ENCODE measurements at places on chromosomes 16 and 17.
A peak's percentile ranks its signal among the peaks of the same experiment; 100 is the strongest.

DNA sequence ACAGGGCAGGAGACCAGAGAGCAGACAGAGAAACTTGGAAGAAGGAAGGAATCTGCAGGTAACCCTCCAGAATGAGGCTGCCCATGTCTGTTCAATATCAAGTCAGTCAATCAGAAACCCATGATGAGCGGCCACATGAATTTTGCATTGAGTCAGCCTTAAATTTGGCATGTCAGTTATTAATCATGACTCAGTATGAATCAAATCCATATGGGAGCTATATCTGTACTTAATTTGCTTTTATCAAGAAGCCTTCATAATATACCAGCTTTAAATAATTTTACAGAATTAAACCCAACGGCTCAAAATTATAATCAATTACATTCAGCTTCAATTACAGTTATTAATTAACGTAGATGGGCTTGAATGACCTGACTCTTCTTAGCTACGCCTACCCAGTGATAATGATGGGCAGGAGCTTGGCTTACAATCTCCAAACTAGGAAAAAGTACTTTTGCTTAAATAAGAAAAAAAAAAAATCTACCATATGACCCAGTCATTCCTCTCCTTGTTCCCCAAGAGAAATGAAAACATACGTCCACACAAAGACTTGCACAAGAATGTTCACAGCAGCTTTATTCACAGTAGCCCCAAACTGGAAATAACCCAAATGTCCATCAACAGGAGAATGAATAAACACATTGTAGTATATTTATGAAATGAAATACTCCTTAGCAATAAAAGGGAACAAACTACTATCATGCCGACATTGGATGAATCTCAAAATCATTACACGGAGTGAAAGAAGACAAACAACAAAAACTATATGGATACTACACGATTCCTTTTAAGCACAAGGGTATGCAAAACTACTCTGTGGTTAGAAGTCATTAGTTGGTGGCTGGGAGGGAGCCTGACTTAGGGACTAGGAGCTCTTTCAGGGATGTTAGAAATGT lies 48.6 kb downstream of the SLC39A11 start:
- no peak for DNase-seq

DNA sequence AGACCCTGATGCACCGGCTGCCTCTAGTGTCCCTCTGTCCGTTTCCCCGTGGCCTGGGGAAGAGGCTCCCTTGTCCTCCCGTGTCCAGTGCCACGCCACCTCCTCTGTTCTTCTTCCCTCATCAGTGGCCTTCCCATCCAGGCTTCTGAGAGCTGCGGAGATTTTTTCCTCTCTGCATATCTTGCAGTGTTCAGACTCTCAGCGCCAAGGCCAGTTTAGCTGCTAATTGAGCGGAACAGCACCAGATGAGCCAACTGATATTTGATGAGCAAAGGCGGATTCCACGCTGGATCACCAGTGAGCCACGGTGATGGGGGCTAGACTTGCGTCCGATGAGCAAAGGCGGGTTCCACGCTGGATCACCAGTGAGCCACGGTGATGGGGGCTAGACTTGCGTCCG lies 257.6 kb downstream of the FOXL1 start:
- DNase-seq, result no peak

GRCh38 chr17:82105417-82105881 lies 7.4 kb upstream of the FASN start:
- DNase-seq, result no peak

GRCh38 chr17:72373910-72374741 lies 253.3 kb downstream of the SOX9 start:
- DNase-seq, result no peak

GRCh38 chr17:15012351-15012980 lies 252.7 kb downstream of the PMP22 start:
- DNase-seq, result no peak

DNA sequence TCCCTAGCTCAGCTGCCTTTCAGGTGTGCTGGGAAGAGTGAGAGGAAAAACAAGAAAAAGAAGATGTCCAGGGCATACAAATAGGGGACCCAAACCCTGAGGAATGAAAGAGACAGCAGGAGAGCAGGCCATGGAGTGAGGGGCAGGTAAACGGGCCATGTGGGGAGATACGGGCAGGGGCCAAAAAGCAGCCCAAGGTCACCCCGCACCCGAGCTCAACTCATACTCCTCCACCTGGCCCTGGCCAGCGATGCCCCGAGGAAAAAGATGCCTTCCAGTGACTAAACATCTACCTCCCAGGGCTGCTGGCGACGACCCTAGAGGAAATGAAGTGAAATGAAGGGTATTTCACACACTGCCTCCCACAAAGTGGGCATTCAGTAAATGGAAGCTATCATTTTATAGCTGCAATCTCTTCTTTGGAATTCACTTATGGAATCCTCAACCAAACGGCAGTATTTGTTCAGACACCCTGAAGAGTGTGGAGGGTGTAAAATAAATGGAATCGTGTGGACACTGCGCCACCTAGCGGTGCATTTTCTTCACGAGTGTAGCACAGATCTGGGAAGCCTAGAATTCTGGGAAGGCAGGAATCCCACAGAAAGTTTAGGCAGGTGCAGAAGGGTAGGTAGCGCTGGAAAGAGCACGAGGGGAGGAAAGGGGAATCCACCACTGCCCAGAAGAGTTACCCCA lies 14.9 kb downstream of the ELAC2 start:
- DNase-seq, result peak; percentile 29

GRCh38 chr16:7316281-7316888 lies 16.3 kb upstream of the RBFOX1 start:
- no peak for DNase-seq

DNA sequence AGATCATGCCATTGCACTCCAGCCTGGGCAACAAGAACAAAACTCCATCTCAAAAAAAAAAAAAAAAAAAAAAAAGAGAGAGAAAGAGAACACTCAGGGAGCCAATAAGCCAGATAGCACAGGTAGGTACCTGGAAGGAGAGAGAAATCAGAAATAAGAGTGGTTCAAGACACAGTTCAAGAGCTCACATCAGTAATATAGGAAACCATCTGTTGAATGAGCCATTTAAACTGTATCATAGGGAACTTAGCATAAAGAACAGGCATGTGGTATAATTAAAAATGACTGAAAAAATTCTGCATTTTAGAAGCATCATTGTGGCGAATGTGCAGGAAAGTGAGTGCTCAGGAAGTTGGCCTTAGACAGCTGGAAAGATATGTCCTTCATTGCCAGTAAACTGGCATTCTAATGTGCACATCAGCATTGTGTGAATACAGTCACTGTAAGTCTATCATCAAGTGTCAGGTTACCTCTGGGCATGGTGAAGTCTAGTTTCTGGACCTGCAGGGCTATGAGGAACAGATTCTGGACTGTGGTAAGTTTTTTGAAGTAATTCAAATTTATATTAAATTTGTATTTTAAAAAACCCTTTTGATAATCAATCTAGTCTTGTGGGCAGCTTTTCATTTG lies 20.4 kb downstream of the KRT12 start:
- DNase-seq, result no peak

DNA sequence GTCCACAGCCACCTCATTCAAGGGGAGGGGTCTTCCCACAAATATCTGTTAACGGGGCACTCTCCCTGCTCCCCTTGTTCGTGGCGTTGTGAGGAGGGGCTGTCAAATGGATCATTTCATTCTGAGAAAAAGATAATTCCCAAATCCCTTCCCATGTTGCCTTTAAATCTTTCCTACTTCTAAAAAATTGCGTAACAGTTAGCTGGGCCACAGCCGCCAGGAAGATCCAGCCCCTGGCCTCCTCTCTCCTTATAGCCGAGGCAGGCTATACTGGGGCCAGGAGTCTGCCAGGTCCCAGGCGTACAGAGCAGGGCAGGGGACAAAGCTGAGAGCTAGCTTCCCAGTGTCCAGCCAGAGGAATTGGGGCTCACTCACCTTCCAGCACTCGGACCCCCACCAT lies 430 bp downstream of the C16orf89 start:
- no peak for DNase-seq

- DNase-seq, result no peak
These were observed 2.2 kb upstream of the GFAP start for GRCh38 chr17:44917456-44917855.

- no peak for DNase-seq
These were observed 2.3 kb upstream of the IL4R start for GRCh38 chr16:27311448-27311830.

- DNase-seq, result no peak
These were observed 133.9 kb downstream of the PRKCB start for GRCh38 chr16:23969468-23970297.

GRCh38 chr16:50613964-50614474 lies 65.8 kb downstream of the NKD1 start:
- no peak for DNase-seq

- no peak for DNase-seq
These were observed 235.6 kb downstream of the ZNF423 start for GRCh38 chr16:49620158-49620868.

DNA sequence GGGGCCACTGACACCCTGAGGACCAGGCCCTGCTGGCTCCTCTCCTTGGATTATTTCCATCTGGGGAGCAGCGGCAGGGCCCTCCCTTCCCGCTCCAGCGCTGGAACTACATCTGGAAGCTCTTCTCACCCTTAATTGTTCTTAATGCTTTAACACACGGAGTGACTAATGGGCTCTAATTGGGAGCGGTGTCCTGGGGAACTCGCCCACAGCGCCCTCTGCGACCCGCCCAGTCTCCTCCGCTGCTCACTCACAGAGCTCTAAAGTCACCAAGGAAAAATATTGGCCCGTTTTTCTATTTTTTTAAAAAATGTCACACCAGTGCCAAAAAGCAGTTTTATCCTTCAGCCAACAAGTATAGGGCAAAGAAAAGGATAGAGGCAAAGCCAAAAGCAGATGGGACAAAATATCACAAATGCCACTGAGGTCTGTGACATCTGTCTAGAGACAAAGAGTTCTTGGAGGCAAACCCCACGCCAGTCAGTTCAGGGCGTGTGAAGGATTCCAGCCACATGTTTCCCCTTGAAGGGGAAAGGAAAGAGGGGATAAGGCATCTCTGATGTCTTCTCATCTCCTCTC lies 134.7 kb downstream of the RBFOX3 start:
- no peak for DNase-seq

GRCh38 chr17:10198509-10199249 lies at the start of gene GAS7:
TSS of gene GAS7 (minus strand) at chr17:10198606.
- peak; percentile 38 for DNase-seq

GRCh38 chr17:28405632-28406472 lies at the start of gene SLC46A1:
TSS of gene SLC46A1 (minus strand) at chr17:28406212. CDS start at chr17:28406114, 98 bp downstream.
- no peak for DNase-seq

- DNase-seq, result no peak
These were observed 38.2 kb downstream of the USP32 start for GRCh38 chr17:60353773-60354172.

GRCh38 chr16:80988756-80989155 lies 17.9 kb downstream of the CMC2 start:
- no peak for DNase-seq

DNA sequence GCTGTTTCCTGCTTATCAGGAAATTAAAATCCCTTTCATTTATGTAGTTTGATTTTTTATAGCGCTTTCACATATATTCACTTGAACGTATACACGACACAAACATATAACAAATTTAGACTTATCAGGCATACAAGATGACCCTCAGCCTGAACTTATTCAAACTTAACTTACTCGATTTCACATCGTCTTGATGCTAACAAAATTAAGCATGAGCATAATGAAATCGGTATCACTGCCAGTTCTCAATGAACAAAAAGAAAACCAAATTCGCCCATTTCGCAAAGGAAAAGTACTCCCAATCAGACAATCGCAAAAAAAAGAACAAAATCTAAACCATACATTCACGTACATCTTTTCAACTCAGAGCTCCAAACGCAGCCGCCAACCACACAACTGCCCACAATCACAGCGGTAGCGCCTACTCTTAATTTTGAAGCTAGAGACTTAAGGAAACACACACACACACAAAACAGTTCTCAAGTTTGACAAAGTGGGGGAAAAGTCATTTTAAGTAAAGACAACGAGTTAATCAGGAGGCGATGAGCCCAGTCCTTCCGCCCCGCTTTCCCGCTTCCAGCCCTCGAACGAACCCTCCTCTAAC lies 1.1 kb downstream of the GJC1 start:
- no peak for DNase-seq

- DNase-seq, result no peak
These were observed 9.5 kb upstream of the TCF25 start for GRCh38 chr16:89863741-89864526.

GRCh38 chr16:22673421-22673831 lies 140.5 kb upstream of the HS3ST2 start:
- DNase-seq, result no peak

DNA sequence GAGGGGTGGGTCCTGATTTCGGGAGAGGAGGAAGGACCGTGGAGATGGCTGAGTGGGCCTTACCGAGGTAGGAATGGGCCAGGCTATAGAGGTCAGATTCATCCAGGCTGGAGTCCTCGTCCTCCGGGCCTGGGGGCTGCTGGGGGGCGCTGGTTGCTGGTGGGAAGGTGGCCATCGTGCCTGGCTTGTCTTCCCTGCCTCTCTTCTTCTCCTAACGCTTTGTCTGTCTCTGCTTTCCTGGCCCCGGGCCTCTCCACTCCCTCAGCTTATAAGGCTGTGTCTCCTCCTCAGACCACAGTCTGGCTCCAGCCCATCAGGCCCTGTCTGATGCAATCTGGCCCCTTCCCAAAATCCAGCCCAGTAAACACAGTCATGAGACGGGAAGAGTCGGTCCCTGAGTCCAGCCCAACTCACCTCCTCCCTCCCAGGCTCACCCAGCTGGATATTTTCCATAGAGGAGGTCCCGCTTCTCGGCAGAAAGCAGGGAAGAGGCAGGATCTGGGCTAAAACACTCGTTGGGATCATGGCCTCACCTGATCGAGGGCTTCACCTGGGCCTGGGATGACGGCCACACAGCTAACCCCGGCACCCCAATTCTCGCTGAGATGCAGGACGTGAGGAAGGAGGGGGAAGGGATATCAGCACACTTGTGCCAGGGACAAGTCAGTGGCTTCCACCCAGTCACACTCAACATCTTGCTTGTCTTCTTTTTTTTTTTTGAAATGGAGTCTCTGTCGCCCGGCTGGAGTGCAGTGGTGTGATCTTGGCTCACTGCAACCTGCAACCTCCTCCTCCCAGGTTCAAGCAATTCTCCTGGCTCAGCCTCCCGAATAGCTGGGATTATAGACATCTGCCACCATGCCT lies at the start of gene NUPR1:
Gene NUPR1 (minus strand): TSS at position 242 of the 864 bp plus-strand sequence. CDS start 67 bp downstream, at position 175.
- no peak for DNase-seq

DNA sequence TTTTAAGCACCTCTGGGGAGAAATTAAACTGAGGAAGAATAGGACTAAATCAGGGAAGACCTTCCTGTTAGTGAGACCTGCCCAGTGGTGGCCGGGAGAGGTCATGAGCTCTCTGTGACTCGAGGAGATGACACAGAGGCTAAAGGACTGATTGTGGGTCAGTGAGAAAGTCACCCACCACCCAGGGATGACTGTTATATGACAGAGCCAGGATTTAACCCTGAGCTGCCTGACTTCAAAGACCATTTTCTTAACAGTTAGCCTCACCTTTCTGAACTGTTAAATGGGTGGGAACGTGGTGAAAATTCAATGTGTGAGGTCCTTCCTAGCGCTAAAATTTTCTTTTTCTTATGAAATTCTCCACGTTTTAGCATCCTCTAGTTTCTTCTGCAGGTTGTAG lies 72.5 kb downstream of the WSB1 start:
- no peak for DNase-seq

DNA sequence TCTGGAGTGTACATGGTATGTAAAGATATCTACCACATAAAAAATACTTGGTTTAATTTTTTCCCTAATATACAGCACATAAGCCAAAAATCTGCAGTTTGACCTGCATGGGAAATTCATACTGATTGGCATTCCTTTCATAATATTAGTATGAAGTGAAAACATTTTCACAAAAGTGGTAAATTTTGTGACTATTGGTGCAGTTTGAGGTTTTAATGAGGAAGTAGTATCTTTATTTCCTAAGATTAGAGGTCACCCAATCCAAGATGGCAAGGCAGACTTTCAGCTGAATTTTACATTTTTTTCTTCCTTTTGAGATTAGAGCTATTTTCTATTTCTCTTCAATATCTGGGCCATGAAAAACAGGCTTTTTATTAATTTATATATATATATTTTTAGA lies 21.2 kb downstream of the METTL9 start:
- no peak for DNase-seq

Data from activated CD8-positive, alpha-beta memory T cell treated with anti-CD3 and anti-CD28 coated beads for 1 hour (primary cell).